ENCODE measurements at places on chromosomes 3 and 15.

DNA sequence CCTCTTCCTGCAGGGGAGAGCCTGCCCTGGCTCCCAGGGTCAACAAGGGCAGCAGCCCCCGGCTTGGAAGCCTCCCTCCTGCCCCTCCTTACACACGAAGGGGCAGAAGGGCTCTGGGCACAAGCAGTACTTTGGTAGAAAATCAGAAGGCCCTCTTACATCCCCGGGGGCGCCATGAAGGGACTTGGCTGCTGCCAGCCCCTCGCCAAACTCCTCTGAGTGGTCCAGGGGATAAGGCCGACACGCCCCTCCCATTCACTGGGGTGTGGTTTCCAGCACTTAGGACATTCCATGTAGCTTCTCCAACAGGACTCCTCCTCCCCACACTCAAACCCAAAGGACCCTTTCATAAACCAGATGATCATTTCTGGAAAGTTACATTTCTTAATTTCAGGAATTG, 1.2 kb upstream of the ST8SIA2 start:
- DNase-seq = peak; percentile 73

DNA sequence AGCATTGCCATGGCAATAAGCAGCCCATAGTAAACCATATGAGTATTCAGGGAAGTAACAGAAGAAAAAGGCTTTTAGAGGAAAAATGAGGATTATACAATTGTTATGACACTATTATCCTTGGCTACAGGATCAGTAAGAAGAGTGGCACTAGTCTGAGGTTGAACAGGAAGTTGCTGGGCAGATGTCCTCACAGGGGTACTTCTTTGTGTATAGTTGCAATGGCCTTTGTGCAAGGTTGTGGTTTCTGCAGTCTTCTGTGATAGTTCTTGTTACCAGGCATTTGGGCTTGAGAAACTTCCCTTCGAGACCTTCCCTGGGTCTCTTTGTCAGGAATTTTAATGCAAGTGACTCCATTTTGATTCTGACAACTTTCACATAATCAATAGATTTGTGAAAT, 100.6 kb upstream of the ATP11B start:
- no peak for DNase-seq

DNA sequence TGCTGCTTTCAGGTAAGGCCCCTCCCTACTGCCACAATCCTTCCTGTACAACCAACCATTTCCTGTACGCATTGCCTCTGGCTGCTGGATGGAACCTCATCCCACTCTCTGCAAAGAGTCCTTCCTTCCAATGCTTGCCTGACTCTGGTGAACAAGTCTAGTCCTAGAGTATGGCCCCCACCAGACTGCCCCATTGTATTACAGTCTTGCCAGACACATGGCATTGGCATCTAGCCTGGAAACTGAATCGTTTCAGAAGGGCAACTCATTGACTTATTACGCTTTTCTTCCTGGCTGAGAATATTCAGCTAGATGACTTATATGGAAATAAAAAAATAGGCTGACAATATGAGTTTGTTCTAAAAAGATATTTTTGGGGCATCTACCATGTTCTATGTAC, 170.3 kb downstream of the SUCLG2 start:
- DNase-seq = no peak

DNA sequence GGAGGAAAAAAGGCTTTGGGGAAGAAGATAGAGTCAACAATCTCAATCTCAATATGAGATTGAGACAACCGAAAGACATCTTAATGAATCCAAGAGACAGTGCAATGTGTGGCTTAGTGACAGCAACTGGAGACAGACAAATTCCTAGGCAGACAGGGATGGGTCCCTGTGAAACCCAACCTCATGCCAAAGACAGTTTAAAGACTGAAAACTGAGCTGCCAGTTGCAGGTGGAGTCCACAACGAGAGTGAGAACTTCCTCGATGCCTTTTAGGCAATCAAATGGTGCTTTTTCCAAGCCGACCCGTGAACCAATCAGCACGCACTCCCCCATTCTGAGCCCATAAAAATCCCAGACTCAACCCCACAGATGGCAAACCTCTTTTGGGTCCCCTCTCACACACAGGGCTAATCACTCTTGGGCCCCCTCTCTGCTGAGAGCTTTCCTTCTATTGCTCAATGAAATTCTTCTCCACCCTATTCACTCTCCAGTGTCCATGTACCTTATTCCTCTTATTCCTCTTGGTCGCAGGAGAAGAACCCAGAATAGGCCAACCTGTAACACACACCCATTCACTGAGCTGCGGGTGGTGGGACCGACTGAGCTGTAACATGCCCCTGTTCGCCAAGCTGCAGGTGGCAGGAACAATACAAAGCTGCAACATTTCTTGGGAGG, 34.8 kb downstream of the ZMAT3 start:
- DNase-seq = peak; percentile 38

DNA sequence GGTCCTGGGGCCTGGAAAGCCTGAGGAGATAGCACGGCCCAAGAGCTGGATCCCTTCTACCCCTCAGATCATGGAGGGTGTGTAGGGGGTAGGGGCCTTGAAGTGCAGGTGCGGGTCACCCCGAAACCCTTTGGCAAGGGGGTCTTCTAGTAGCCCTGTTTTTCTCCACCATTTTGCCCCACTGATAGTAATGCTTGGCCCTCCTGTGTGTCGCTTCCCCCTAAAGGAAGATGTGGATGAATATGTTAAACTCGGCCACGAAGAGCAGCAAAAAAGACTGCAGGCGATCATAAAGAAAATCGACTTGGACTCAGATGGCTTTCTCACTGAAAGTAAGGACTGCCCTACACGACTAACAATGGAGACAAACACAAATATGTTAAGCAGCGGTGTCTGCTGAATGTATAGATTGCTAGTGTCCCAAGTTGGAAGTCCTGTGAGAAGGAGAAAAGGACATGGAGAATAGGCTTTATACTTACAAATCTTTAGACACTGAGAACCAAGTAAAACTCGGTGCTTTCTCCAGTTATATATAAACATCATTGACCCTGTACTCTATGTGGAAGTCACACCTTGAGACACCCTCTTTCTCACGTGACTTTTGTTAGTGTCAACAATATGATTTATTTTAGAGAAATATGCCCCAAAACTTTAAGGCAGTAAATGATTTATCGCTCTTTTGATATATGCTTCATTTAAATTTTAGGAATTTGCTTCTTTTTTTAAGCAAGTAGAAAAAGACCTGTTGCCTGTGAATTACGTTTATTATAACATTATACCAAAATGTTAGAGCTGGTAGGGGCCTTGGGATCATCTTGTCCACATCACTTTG, 802 bp downstream of the RCN2 start:
- DNase-seq = peak; percentile 33

- no peak for DNase-seq
Measured at GRCh38 chr3:23993556-23994243, 48.6 kb downstream of the NR1D2 start.

GRCh38 chr3:197800379-197800778, 9.3 kb downstream of the LRCH3 start:
- no peak for DNase-seq

- DNase-seq = no peak
Measured at GRCh38 chr3:127256138-127256537, 31.7 kb downstream of the PRR20G start.

GRCh38 chr3:66437341-66437929, 63.4 kb downstream of the LRIG1 start:
- no peak for DNase-seq

- no peak for DNase-seq
Measured at GRCh38 chr15:64090527-64090926, 3.1 kb downstream of the CIAO2A start.
